ENCODE measurements at places on chromosomes 1 and 21.
A peak's percentile ranks its signal among the peaks of the same experiment; 100 is the strongest.

- no peak for DNase-seq
Observed at GRCh38 chr1:58664881-58665280, 35.0 kb downstream of the MYSM1 start.

GRCh38 chr1:171801487-171801891 lies 20.0 kb downstream of the METTL13 start:
- peak; percentile 41 for DNase-seq

DNA sequence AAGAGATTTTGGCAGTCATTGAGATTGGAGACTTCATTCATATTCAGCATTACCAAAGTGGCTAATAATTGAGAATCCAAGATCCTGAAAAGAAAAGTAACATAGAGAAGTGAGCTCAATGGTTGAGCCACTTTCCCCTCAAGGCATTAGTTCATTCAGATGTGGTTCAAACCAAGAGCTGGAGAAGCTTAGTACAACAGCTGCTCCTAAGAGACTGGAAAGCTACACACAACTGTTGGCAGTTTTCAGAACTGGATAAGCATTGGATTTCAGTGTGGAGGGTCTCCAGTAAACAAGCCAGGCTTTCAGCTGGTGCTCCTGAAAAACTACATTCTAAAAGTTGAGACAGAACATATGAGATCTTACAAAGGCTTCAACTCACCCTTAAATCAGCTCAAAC lies 29.2 kb upstream of the CLDN8 start:
- DNase-seq = no peak

GRCh38 chr1:51237351-51238033 lies 1.4 kb downstream of the RNF11 start:
- no peak for DNase-seq

DNA sequence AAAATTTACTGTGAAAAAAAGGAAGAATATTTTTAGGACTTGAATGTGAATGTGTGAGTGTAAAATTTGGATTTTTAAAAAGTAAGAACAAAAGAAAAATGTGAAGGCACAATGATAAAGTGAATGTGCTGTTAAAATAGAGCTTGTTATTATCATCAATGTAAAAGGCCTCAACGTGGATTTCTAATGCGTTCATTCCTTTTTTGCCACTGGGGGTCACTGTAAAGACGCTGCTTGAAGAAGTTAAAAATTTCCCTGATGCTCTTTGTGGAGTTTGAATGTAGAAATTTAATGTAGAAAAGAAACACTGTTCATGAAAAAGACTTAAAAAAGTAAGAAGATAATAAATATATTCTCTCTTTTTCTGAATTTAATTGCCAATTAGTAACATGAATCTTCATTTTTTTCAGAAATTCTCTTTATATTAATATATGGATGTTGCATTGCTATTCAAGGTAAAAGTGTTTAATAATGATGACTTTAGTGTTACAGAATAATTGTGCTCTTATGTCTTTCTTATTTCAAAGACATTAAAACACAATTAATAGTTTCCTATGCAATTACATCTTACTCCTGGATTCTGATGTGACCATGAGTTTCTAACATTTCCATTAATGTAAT lies 161.5 kb downstream of the DNM3 start:
- peak; percentile 31 for DNase-seq

DNA sequence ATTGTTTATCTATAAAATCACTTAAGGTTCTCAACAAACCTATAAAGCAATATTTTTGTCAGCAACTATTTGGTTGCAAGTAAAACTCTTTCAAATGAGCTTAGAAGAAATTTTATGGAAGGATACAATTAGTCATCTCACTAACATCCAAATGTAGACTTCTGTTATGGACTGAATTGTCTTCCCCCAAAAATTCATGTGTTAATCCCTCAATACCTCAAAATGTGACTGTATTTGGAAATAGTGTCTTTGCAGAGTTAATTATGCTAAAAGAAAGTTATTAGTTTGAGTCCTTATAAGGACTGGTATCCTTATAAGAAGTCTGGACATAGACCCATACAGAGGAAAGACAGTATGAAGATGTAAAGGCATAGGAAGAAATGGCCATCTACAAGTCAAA lies 357.8 kb upstream of the PRMT6 start:
- DNase-seq = no peak

Measured in SHP77 treated with DMSO at 0.1 percent for 48 hours (cell line).